HCEC 1CT (cell line): ENCODE measurements at places on chromosomes 5 and 9.
A peak's percentile ranks its signal among the peaks of the same experiment; 100 is the strongest.

GRCh38 chr5:168165221-168165914 is 126.1 kb upstream of the WWC1 start:
- DNase-seq, result no peak

DNA sequence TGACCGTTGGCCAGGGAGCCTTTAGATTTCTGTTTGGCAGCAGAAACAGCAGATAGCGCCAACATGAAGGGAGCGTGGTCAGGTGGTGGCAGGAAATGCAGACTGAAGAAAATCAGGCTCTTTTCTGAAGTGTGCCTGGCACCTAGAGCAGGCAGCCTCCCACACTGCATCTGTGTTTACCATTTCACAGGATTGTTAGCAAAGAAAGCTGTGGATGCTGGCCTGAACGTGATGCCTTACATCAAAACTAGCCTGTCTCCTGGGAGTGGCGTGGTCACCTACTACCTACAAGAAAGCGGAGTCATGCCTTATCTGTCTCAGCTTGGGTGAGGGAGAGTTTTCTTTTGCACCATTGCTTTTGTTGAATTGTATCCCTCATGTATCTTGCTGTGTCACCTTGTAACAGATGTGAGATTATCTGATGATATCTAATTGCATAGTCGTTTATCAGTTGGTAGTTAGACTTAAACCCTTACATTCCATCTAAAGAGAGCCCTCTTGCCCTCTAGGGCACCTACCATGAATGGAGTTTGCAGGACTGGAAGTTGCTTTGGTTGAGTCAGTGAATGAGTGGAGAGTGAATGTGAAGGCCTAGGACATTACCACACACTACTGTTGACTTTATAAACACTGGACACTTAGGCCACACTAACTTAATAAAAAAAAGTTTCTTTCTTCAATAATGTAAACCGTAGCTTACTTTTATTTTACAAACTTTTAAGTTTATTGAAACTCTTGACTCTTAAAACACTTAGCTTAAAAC is 42.8 kb downstream of the ACO1 start:
- DNase-seq, result peak; percentile 68

DNA sequence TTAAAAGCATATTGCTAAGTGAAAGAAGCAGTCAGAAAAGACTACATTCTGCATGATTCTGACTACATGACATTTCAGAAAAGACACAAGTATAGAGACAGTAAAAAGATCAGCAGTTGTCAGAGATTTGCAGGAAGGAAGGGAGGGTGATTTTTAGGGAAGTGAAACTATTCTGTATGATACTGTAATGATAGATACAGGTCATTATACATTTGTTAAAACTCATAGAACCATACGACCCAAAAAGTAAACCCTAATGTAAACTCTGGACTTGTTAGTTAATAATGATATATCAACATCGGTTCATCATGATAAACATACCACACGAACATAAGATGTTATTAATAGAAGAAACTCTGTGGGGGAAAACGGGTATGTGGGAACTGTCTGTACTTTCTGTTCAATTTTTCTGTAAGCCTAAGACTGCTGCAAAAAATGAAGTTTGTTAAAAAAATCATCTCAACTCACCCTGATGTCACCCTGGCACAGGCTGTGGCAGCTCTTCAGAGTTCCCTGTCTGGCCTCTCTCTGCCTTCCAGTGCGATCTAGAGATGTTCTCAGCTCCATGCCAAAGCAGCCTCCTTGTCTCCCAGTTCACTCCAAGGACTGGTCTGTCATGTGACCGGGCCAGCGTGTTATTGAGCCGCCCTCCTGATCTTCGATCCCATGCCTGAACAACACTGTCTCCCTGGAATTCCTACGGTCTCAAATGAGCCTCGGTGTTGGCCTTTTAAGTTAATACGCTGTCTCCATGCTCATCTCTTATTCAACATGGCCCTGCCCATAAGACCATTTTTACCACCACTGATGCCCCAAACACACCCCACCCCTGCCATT is 35.4 kb downstream of the PRLR start:
- DNase-seq, result no peak

DNA sequence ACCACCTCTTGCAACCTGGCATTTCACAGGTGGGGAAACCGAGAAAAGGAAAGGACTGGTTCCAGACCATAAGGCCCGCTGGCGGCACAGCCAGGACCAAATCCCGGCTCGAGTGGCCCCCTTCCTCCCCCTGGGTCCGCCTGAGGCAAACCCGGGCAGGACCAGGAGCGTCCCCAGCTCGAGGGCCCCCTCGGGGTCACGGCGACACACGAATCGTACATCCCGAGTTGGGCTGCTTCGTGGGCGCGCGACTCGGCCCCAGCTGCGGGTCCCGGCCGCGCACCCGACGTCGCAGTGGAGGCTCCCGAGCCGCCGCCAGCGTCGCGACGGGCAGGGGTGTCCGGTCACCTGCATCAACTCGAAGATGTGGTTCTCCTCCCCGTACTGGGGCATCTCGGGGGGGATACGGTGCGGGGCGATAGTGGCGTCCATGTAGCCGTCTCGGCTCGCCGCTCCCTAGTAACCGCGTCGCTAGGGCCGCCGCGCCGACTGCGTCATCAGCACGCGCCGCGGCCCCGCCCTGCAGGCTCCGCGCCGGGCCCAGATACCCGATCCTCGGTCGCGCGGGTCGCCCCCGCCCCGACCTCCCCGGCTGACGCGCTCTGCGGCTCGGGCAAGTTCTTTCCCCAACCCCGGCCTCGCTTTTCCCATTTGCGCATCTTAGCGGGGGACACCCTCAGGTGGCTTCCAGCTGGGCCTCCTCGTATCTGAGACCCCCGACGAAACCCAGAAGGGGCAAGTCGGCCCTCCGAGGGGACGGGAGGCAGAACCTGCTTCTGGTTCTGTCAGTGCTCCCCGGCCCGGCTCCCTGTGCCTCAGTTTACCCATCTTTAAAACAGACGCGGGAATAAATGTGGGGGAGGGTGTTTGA is at the start of gene AK8:
Gene AK8, minus strand, starts transcription at position 461 of the 871 bp plus-strand sequence. Its CDS starts 29 bp downstream, at position 432.
- peak; percentile 59 for DNase-seq

- DNase-seq, result no peak
Measured at GRCh38 chr9:108991479-108991878, 21.8 kb downstream of the CTNNAL1 start.

- no peak for DNase-seq
Measured at GRCh38 chr9:91889161-91889911, 60.7 kb downstream of the ROR2 start.

- no peak for DNase-seq
Measured at GRCh38 chr9:109441296-109441695, 56.8 kb downstream of the PTPN3 start.

DNA sequence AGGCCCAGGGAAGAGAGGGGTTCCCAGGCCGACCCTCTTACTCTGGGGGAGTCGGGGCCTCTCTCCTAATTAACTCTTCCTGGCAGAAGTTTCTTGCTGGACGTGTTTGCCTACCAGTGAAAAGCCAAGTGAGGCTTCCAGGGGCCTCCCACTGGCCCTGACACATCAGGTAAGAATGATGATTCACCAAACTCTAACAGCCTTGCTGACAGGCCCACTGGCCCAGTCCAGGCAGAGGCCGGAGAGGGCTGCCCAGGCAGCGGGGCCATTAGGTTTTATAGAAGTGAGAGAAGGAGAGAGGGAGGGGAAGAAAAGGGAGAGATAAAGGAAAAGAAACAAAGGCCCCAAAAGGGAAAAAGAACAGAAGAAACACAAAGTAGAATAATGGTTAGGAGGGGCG is 50.8 kb upstream of the FOXE1 start:
- DNase-seq, result peak; percentile 78

DNA sequence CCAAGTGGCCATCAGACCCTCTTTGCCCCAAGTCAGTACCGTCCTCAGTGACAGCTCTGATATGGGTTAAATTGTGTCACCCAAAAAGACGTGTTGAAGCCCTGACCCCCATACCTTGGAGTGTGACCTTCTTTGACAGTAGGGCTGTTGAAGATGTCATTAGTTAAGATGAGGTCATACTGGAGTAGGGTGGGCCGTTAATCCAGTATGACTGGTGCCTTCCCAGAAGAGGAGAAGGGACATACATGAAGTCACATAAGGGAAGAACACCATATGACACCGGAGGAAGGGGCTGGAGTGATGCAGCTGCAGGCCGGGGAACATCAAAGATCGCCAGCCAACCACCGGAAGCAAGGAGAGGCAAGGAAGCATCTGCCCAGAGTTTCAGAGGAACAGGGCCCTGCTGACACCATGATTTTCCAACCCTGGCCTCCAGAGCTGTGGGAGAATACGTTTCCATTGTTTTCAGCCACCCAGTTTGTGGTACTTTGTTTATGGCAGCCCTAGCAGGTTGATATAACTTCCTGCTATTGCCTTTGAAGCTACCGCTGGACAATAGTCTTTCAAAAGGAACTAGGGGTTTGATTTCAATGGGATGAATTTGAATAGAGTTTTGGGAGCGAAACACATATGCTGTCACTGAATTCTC is 36.4 kb upstream of the CPEB4 start:
- DNase-seq, result no peak

- DNase-seq, result no peak
Measured at GRCh38 chr5:1111727-1112289, at the start of gene SLC12A7. TSS of gene SLC12A7 (minus strand) at chr5:1112063. CDS start at chr5:1111991, 72 bp downstream.

- no peak for DNase-seq
Measured at GRCh38 chr9:5195463-5195862, 10.0 kb upstream of the INSL6 start.

DNA sequence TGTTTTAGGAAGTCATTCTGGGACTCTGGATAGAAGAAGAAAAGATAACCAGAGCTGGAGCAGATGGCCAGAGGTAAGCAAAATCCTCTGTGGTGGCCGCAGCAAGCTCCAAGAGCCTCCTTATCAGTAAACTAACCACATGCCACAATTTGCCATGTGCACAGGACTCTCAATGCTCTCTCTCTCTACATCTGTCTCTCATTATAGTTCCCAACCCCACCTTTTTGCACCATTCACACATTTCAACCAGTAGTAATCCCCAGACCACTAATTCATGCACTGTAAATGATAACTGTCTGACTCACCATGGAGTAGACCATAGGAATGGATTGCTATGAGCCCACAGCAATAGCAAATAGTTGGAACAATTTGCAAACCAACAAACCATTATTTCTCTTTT is 526.1 kb downstream of the TLR4 start:
- DNase-seq, result no peak

DNA sequence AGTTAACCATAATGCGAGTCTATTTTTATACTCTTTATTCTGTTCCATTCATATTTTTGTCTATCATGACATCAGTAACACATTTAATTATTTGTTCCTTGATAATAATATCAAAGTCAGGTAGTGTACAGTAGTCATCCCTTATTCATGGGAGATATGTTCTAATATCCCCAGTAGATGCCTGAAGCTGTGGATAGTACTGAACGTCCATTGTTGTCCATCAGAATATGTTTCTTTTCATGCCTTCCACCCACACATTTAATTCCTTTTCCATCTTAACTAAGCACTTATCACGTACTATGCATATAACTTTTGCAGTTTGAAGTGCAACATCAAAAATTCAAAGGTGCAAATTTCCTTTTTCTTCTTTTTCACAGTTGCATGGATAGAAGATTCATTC is 53.6 kb downstream of the FER start:
- DNase-seq, result no peak

GRCh38 chr5:145010834-145011233 is 824.3 kb downstream of the PRELID2 start:
- no peak for DNase-seq

- no peak for DNase-seq
Measured at GRCh38 chr5:173712609-173713175, 96.2 kb upstream of the BOD1 start.

DNA sequence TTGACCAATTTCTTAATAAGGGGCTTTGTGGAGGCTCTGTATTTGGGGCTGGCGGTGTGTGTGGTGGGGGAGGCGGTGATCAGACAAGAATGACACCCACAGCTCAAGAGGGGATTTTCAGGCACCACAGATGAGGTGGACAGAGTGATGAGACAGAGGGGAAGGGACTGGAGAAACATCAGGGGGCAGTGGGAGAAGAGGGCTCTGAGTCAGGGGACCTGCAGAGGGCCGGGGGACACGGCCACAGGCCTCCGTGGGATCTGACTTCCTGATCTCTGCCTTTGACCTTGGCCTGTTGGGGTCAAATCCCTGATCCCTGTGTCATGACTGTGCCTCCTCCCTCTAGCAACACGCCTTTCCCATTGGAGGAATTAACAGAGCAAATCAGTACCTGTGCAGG is 197.7 kb downstream of the C9orf50 start:
- DNase-seq, result no peak

GRCh38 chr9:68998812-68999211 is 15.1 kb downstream of the PRKACG start:
- DNase-seq, result no peak

DNA sequence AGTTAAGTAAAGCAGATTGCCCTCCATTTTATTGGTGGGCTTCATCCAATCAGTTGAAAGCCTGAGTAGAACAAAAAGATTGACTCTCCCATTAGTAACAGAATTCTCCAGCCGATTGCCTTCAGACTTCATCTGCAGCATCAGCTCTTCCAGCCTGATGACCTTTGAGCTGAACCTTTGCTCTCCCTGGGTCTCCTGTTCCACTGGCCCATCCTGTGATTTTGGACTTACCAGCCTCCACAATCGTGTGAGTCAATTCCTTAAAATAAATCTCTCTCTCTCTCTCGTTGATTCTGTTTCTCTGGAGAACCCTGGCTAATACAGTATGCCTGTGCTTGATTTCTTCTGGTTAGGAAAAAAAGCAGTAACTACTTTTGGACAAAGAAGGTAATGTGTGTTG is 121.9 kb downstream of the OSTF1 start:
- no peak for DNase-seq

DNA sequence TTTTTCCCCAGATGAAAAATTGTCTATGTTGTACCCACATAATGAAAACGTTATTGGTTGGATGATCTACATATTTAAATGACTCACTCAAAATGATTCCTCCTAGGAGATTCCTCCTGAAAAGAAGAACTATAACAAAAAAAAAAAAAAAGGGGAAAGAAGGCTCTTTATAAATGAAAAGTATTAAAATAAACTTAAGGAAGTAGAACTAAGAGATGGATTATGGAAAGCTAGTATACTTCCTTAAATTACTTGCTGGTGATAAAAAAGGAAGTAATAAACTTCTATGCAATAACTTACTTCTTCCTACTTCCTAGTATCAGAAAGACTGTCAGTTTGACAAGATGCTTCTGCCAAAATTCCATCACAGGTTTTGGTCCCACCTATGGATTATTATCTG is 1087.7 kb downstream of the CDH12 start:
- DNase-seq, result no peak

- DNase-seq, result no peak
Measured at GRCh38 chr9:137242269-137243203, 1.4 kb downstream of the TUBB4B start.

- DNase-seq, result peak; percentile 83
Measured at GRCh38 chr5:150434464-150434863, 15.1 kb downstream of the RPS14 start.

GRCh38 chr9:556199-556598 is 285.3 kb upstream of the DMRT1 start:
- DNase-seq, result no peak

DNA sequence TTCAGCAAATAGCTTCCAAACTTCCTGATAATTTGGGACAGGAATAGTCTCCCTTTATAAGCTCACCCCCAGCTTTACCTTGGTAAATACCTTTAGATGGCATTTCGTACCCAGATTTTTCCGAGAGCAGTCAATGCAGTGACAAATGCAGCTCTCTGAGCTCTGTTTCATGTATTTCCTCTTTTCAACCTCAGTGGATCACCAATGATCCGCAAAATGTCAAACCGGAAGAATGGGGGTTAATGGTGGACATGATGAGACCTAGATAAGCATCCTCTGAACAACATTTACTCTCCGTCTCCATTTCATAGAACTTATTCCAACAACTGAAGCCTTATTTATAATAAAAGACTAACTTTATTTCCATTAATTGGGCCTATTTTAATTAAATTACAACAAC is 227.3 kb downstream of the MCTP1 start:
- DNase-seq, result no peak
